ENCODE measurements at places on chromosomes 7 and 10.

- DNase-seq, result peak; percentile 23
Observed at GRCh38 chr7:23012908-23013714, 819 bp downstream of the HYCC1 start.

DNA sequence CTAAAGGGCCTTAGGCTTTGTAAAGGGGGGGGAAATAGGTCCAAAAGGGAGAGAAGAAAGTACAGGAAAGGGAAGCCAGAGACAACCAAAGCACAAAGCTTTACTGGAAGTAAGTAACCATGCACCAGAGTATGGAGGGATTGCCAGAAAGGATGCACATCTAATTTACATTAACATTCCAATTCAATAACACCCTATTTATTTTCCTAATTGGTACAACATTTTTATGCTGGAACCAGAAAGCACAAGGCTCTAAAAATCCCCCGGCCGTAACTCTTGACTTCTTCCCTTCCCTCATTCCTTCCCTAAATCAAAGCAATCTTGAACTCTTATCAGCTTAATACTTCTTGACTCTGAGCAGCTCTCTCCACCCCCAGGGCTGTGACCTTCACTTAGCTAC, 400.0 kb upstream of the CELF2 start:
- no peak for DNase-seq

GRCh38 chr10:117134306-117135025, 3.6 kb downstream of the VAX1 start:
- peak; percentile 63 for DNase-seq

- peak; percentile 87 for DNase-seq
Observed at GRCh38 chr7:128697302-128697905, 25.3 kb downstream of the GARIN1A start.

- no peak for DNase-seq
Observed at GRCh38 chr7:90569368-90569767, 26.8 kb upstream of the CDK14 start.

DNA sequence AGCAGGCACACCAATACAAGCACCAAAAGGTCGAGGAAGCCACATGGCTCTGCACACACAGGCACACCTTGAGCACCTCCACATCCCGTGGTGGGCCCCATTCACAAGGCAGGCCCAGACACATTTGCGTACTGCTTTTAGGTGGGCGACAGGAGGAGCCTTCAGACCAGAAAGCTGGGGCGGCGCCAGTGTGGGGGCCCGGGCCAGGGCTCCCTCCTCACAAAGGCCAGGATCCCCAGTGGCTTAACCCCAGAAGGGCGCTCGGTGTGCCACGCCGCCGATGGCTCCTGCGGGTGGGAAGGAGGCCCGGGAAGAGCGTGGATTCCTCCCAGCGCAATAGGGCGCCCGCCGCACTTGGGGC, 2.8 kb upstream of the SMARCD3 start:
- no peak for DNase-seq

DNA sequence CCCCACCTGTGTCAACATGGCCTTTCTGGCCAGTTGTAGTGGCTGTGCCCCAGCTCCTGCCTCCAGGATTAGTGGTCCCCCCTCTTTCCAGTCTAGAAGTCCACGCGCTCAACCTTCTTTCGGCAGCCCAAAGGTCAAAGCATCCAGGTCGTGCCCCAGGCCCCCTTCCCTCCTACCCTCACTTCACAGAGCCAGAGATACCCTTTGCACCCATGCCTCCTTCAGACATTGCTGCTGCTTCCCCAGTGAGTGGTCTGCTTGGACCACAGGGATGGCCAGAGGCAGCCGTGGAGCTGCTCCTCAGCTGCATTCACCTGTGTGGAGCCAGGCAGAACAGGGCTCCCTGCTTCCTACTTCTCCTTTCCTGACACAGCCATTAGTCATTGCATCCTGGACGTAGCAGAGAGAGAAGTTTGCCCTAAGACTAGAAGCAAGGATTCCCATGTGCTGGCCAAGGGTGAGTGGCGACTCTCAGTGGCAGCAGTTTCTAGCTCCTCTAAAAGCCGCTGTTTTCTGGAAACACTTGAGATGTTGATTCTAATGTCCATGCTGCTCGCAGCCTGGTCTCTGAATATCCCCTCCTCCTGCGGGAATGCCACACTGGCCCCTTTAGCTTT, 243.1 kb upstream of the SHH start:
- no peak for DNase-seq

DNA sequence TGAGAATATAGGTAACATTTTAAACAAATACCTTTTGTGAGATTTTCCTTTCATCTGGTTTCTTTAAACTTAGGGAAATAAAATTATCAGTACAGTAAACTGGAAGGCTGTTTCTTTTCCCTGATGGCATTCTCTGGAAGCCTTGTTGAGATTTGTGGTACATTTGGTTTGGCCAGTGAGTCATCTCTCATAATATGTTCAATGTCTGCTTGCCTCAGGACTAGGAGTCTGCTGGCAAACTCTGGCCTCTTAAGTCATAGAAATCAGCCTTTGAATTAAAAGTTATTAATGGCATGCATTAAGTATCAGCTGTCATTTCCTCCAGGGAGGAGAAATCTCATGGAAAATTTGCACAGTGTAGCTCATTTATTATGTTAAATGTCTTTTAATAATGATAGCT, 316.6 kb upstream of the KIAA1217 start:
- no peak for DNase-seq

DNA sequence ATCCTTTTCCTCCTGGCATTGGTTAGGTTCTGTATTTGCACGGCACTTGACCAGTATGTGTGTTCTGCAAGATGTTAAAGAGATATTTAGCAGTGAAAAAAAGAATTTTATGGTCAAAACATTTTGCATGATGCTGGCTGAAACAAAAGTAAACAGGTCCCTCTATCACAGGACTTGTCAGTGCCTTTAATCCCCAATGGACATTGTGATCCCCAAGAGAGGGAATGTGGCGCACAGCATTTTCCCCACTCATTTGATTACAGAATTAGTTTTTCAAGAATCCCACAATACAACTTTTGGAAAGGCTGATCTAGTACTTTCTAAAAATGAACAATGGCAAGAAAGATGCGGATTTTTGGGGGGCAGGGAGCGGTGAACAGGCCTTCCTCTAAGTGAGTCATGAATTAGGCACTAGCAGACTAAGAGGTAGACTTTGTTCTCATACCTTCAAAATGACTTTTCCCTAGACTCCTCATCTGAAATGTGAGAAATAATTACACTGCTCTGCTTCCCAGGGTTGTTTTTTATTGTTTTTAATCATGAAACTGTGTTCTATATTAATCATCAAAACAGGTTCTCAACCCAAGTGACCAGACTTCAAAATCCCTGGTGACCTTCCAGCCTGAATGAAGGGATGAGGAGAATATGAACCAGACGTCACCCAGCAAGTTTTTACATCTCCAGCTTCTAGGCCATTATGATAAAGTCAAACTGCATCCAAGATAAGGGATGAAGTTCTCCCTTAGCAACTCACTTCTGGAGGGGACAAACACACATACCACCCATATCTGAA, 8.6 kb downstream of the FBXW4 start:
- no peak for DNase-seq

DNA sequence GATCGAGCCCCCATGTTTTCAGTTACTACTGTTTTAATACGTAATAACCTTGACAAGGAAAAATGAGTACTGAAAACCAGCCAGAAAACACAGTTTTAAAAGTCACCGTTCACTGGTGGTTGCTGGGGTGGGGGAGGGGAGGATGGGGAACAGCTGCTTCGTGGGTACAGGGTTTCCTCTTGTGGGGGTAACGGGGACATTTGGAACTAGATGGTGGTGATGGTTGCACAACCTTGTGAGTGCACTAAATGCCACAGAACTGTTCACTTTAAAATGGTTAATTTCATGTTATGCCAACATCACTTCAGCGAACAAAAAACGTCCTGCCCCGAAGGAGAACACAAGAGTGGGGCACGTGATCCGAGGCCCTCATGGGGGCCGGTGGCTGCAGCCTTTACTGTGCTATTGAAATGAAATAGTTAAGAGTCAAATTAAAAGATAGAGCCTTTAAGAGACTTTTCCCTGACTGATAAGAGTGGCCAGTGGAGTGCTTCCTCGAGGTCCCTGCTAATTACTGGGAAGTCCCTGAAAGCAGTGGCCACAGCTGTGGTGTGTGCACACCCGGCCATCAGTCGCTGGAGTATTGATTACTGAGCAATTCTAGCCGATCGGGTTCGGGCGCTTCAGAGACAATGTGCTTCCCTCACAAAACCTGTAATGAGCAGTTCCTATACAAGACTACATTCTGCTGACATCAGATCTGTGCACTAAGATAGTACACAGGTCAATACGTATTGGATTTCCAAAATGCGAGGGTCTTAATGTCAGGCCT, 80.3 kb downstream of the EBF3 start:
- DNase-seq, result no peak

DNA sequence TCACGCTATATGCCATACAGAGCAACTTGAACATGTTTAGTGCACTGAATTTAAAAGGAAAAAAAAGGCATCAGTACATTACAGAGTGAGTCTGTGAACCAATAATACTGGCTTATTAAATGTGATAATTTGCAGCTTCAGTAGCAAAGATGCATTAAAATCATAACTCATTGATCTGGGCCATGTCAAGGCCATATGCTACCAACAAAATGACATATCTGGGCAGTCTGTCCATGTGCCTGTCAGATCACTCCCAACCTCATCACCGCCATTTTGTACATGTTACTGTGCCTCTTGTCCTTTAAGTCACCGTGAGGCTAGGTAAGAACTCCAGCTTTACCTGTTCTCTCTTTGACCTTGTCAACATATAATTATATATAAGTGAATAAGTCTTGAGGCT, 307.4 kb upstream of the LRGUK start:
- DNase-seq, result no peak

DNA sequence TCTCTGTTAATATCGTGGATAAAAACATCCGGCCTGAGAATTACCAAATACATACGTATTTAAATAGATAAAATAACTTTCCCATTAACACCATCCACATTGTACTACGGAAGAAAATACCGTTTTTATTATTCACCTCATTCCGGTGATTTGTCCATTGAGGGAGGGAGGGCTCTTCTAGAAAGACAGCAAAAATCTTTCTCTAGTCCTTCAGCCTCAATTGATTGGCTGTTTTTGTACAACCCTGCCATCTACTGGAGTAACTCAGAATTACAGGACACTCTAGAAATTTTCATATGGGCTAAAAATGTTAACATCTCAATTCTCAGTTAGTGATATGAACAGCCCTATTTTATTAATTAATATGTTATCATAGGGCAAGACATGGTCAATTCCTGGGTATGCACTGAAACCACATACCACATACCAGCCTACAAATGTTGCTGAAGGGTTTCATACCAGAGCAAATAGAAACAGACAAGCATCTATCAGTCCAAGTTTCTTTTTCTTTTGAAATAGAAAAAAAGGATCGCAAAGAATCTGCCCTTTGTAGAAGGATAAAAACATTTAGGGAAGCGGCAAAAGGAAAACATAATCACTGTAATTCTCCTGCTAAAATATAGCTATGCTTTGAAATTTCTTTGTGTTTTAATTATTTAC, 55.8 kb upstream of the CDCA7L start:
- peak; percentile 84 for DNase-seq

DNA sequence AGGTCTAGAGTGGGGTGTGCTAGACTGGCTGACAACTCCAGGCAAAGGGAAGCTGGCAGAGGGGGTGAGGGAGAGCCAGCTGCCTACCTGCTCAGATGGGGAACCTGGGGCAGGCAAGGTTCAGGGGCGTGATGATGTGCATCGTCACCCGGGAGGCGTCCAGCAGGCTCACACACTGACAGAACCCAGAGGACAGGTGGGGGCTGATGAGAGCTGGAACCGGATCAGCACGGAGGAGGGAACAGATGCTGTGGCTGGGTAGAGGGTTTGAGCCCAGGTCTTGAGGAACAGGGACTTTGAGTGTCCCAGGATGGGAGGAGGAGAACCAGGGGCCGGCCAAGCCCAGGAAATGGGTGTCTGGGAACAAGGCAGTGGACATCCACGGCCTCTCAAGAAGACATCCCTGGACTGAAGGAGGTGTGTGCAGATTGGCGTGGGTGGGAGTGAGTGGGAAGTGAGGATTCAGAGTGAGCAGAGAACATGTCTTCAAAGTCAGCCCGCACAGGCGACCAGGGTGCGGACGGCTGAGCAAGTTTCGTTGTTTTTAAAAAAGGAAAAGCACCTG, 3.9 kb downstream of the RASGEF1A start:
- peak; percentile 10 for DNase-seq

GRCh38 chr7:131363719-131364118, 36.0 kb downstream of the MKLN1 start:
- DNase-seq, result no peak

DNA sequence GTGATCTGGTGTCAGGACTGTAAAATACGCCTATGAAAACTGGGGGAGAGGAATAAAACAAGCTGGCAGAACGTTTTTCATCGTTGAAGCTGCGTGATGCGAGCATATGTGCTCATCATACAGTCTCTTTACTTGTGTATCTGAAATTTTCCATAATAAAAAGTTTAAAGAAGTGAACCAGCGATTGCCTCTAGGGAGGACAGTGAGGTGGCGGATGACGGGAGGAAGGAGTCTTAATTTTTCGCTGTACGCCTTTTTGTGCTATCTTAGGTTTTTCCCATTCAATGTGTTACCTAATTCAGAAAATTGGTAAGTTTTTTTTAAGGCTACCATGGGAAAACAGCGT, 891 bp upstream of the WAPL start:
- DNase-seq, result no peak

DNA sequence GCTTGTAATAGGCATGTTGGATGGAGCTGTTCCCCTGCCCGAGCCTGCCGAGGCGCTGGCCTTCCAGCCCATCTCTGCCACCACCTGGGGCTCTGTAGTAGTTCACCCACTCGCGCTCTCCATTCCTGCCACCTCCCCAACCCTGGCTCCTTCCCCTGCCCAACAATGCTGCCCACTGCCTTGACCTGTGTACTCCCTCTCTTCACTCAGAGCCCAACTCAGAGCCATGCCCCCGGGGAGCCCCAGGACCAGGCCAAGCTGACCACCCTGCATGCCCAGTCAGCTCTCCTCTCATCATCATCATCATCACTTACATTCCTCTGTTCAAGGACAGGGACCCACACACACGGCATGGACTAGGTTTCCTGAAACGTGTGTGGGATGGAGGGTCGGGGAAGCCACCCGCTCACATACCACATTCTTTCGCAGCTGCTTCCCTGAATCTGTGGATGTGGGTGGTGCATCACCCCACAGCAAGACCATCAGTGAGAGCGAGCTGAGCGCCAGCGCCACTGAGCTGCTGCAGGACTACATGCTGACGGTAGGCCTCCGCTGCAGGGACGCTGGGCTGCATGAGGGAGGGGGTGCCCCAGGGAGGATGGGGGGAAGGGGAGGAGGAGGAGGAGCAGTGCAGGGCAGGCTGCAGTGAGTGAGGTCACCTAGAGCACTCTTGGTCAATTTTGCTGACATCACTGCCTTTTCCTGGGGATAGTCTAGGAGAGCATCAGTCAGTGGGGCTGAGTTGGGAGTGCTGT, 15.6 kb downstream of the NACAD start:
- DNase-seq, result no peak

DNA sequence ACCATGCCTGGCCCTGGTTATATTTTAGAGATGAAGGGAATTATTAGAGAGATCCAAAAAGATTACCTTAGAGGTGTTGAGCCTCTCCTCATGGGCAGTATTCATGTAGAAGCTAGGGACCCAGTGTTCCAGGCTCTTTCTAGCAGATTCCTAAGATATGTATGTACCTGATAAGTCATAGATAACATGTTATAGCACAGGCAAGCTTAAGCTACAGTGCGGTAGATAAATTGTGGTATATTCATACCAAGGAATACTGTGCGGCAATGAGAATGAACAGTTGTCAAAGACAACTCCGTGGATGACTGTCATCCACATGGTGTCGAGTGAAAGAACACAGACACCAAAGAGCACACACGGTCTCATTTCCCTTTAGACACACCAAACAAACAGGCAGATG, 53.1 kb downstream of the TACR2 start:
- no peak for DNase-seq
